Stimulated activated CD8-positive, alpha-beta memory T cell treated with anti-CD3 and anti-CD28 coated beads, Interleukin-7, amount 100 ng/mL, for 24 hours (primary cell): ENCODE measurements at places on chromosomes 2 and 18.

DNA sequence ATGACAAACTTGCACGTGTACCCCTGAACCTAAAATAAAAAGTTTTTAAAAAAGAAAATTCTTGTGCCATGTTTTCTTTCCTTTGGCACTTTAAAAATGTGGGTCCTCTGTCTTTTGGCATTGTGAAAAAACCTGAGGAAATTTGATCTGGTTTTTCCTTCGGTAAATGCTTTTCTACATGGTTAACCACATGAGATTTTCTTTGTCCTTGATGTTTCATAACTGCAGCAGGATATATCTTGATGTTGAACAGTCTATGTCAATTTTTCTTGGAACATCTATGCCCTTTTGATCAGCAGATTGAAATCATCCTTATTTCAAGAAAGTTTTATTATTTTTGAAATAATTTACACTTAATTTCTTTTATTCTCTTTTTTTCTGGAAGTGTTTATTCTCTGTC, 109.1 kb downstream of the TMEM17 start:
- DNase-seq, result no peak

DNA sequence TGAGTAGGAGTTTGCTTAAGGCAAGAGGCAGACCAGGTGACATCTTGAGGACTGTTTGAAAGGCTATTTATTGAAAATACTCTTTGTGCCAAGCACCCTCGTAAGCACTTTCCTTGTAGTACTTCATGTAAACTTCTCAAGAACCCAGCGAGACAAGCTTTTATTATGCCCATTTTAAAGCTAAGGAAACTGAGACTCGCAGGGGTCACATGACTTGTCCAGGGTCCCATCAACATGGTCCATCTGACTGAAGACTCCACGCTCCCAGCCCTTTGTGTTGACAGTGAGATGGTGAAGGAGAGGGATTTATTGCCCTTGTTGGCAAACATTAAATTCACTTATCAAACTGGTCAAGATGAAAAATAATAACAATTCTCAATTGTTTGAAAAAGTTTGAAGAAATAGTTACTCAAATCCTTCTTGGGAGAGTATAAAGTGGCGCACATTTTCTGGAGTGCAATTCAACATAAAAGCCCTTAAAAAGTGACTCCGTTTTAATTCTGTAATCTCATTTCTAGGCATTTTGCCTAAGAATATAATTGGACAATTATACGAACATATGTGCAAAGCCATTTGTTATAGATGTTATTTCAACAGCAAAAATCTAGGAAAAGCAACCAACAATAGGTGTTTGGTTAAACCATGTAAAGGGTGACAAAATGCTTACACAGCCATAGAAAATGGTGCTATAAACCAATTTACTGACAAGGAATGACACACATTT, 270.5 kb upstream of the NCKAP5 start:
- no peak for DNase-seq

GRCh38 chr18:470661-471501, 29.6 kb downstream of the COLEC12 start:
- DNase-seq, result no peak

GRCh38 chr18:48219037-48219809, 190.0 kb downstream of the ZBTB7C start:
- no peak for DNase-seq

DNA sequence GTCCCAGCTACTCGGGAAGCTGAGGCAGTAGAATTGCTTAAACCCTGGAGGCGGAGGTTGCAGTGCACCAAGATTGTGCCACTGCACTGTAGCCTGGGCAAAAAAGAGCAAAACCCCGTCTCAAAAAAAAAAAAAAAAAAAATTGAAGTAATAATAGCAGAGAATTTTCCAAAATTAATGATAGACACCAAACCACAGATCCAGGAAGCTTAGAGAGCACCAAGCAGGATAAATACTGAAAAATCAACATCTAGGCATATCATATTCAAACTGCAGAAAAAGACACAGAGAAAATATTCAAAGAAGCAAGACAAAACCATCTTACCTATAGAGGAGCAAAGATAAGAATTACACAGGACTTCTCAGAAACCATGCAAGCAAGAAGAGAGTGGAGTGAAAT, 33.5 kb downstream of the BUB1 start:
- DNase-seq, result no peak

GRCh38 chr18:56488739-56489138, 149.7 kb downstream of the TXNL1 start:
- DNase-seq, result no peak

- DNase-seq, result no peak
These were observed 823.2 kb upstream of the ID2 start for GRCh38 chr2:7858624-7859023.

GRCh38 chr2:12282780-12283695, 433.7 kb upstream of the TRIB2 start:
- no peak for DNase-seq

DNA sequence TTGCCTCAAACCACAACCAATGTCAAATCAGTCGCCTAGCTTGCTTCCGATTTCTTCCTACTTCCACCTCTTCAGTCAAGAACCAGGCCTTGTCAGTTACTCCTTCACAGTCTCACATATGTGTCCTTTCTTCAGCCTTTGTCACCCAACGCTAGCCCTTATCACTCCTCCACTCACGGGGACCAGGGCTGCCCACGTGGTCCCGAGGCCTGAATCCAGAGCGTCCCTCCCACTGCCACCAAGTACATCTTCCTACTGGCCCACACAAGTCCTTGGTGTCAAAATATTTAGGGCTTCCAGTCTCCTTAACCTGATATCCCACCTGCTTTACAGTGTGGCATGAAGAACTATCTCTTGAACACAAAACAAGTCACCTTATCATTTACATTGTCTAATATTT, 119.1 kb upstream of the SPRED2 start:
- DNase-seq, result no peak

DNA sequence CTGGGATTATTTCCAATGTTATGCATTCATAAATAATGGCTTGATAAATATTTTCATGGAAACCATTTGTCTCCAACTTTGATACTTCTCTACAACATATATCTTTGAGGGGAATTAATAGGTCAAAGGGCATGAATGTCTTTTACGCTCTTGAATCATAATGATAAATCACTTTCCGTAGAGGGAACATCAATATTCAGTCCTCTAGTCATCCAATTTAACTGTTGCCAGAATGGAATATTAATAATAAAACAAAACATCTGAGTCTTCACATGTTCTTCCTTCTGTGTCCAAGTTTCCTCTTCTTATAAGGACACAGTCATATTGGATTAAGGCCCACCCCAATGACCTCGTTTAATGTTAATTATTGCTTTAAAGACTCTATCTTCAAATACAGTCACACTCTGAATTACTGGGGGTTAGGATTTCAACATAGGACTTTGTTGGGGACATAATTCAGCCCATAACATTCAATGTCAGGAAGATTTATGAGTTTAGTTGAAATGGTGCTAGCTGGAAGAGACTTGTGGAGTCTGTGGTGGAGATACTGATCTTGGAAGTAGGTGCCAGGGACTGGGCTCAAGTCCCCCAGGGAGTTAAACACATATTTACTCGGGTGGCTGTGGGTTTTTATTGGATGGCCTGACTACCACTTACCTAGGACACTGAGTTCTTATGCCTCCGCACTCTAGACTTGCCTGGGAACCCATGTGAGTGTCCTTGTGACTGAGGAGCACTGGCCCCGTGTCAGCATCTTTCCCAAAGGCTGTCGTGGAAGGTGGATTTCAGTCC, 85.0 kb upstream of the SEC11C start:
- DNase-seq, result no peak

DNA sequence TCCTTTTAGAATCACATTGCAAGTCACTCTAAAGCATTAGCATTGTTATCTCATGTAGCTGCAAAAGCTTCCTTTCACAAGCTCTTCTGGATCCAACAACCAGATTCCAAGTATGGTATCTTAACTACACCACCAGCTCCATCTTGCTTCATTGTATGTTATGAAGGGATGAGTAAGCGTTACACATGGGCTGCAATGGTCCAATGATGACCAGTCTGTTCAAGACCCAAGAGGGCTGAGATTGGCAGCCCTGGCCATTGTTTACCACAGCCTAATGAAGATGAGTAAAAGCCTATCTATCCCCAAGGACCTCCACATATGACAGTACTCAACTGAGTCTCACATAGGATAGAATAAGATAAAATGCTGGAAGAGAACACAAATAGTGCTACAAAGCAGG, 6.3 kb downstream of the CFLAR start:
- no peak for DNase-seq

DNA sequence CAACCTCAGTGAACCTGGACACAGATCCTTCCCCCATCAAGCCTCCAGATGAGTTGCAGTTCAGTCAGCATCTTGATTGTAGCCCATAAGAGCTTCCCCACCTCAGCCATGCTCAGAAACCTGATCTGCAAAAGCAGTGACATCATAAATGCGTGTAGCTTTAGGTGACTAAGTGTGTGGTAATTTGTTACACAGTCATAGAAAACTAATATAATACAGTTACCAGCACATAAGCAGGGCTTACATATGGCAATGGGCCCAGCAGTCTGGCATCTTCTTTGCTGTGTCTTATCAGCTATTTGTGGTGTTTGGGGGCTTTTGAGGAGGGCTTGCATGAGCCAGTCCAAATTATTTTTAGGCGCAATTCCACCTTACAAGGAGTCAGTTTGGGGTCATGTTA, 807.0 kb downstream of the SLC4A3 start:
- no peak for DNase-seq

- no peak for DNase-seq
These were observed 111.0 kb downstream of the ERBB4 start for GRCh38 chr2:212427638-212428037.

- no peak for DNase-seq
These were observed 324.0 kb downstream of the IRS1 start for GRCh38 chr2:226475650-226476049.

GRCh38 chr2:134333646-134334189, 79.8 kb downstream of the MGAT5 start:
- DNase-seq, result no peak

GRCh38 chr2:122446761-122447160, 691.3 kb downstream of the TSN start:
- no peak for DNase-seq

GRCh38 chr2:28185891-28186290, 206.8 kb upstream of the FOSL2 start:
- DNase-seq, result no peak

- DNase-seq, result no peak
These were observed 286.0 kb downstream of the ZEB2 start for GRCh38 chr2:144233733-144234541.

DNA sequence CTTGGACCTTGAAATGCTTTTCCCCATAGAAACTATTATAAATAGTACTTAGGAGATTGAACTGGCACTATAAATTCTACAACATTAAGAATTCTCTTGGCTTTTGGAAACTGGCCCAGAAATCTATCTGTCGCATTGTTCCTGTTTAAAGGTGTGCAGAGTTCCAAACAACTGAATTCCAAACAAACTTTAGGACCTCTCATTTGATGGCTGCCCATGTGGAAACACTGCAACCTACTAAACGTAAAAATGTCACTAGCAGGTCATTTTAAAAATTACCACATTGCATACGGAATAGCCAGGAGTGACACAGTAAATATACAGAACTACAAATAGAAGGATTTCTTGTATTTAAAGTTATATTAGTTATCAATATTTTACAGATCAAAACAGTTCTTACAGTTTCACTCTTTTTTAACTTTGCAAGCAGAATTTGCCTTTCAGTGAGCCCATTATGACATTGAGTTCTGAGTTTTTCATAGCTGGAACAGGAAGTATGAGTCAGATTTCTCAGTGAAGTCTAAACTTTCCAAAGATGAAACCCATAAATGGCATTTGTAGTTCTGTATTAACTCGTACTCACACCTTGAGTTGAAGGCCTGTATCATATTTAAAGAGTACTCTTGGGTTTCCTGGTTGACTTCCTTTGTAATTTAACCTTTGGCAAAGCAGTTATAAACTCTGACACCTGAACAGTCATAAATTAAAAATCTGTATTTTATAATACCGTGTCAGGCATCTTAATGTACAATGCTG, 142.3 kb upstream of the BOD1L2 start:
- DNase-seq, result no peak

DNA sequence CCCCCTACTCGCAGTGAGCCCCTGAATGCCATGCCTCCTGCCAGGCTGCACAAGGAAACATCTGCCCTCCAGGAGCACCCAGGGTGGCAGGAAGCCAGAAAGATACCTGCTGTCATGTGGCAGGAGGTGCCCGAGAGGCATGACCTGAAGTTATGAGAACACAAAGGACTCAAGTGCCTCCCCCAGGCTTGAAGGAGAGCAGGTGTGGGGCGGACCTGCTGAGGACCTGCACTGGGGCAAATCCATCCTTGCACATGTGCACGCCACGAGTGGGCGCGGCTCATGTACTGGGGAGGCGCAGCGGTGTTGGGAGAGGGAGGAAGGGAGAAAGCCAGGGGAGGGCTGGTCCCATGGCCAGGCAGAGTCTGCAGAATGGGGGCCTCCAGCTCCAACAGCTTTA, 26.9 kb downstream of the SDC1 start:
- no peak for DNase-seq

DNA sequence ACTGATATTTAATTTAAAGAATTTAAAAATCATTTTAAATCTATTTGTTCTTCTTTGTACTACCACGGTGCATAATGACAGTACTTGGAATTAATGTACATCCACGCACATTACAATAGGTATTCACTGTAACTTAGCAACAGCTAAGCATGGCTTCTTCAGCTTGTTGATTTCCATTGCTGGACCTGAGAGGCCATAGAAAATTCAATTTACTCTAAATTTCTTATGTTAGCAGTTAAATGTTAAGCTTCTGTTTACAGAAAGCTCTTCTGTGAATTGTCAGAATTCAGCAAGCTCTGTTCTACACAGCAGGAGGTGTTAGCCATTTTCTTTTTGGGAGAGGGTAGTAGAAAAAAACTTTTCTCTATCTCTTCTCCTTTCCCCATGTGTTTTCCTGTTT, 1149.3 kb upstream of the CDH2 start:
- no peak for DNase-seq

GRCh38 chr2:144376460-144376859, 143.5 kb downstream of the ZEB2 start:
- DNase-seq, result no peak
